ENCODE measurements at places on chromosomes 7 and 10.

DNA sequence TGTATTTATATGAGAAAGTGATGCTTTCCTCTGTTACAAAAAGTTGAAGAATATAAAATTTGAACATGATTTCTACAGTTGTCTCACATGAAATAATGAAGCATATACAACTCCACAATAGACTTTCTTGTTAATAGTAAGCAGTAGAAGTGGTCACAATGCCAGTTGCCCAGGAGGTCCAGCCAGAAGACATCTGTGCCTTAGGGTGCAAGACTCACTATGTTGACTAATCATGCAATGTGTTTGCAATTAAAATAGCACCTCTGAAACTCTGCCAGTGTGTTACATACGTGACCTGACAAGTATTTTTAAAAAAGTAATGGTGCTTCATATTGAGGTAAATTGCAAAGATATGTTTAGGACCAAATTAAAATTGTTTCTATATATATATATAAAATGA lies 547.2 kb downstream of the ETV1 start:
- DNase-seq, result no peak

DNA sequence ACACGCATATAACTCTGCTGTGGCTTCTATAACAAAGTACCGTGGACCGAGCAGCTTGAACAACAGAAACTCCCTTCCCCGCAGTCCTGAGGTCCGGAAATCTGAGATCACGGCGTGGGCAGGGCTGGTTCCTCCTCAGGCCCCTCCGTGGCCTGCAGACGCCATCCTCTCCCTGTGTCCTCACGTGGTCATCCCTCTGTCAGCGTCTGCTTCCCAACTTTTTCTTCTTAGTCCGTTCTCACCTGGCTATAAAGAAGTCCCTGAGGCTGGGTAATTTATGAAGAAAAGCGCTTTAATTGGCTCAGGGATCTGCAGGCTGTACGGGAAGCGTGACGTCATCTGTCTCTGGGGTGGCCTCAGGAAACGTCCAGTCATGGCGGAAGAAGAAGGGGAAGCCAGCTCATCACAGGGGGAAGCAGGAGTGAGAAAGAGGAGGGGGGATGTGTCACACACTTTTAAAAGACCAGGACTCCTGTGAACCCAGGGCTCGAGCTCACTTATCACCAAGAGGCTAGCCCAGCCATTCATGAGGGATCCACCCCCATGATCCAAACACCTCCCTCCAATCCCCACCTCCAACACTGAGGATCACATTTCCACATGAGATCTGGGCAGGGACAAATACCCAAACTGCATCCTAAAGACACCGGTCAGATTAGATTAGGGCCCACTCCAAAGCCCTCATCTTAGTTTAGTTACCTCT lies 91.2 kb upstream of the INSIG1 start:
- peak; percentile 9 for DNase-seq

- DNase-seq, result no peak
Observed at GRCh38 chr10:85400981-85401695, 965.5 kb downstream of the GRID1 start.

DNA sequence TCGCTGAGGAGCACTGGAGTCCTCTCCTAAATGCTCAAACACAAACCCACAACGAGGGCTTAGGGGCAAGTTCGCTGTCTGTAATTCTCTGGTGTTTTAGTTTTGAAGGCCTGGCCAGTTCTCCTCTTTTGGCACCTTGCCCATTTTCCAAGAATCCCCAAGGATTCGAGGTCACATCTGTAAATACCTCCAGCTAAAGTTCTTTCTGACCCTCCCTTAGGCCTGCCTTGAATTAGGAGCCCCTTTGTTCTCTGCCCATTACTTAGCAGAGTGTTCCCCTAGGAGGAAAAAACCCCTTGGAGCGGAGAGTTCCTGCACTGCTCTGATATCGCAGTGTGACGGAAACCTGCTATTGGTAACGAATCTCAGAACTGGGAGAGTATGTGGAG lies 743 bp upstream of the PYROXD2 start:
- DNase-seq, result no peak

DNA sequence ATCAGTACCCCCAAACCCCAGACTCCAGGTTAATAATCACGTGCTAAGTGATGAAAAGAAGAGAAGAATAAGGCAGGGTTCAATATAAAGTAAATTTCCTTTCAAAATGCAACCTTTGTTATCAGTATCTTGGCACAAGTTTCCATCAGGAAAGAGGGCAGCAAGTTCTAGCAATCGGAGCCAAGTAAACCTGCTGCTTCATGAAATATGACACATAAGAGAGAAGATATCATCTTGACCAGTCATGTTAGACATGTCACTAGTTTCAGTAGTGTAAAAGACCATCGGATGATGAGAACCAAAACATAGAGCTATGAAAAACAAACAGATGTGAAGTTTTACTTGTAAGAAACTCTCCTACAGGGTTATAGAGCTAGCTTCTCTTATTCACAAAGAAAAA lies 44.0 kb downstream of the AASS start:
- no peak for DNase-seq

GRCh38 chr10:59387951-59388670 lies 25.8 kb upstream of the FAM13C start:
- no peak for DNase-seq

DNA sequence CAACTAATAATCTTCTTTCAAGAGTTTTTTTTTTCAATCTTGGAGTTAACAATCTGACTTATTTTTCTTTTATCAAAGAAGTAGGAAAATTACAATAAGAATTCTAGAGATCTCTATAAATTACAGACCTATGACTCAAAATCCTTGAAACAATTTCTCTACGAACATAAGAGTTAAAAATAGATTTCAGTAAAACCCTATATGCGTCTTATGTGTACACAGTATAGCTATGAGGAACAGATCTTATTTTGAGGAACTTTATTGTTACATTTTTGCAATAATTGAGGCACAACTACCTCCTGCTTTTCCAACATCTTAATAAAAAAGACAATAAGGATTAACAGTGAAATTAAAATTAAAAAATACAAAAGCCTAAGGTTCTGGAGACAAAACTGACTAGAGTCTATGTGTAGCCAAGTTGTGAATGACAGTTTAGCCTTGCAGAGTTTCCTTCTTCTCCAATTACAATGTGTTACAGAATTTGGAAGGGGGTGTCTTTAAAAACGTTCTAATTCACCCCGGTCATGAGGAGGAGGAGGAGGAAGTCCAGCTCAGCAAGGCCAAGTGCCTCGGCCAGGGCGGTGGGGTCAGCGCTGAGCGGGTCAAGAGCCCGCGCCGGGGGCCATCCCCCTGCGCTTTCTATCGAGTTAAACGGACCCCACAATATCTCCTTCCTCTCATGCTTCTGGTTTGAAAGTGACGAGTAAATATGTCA lies 40.5 kb downstream of the AMZ1 start:
- DNase-seq, result no peak

DNA sequence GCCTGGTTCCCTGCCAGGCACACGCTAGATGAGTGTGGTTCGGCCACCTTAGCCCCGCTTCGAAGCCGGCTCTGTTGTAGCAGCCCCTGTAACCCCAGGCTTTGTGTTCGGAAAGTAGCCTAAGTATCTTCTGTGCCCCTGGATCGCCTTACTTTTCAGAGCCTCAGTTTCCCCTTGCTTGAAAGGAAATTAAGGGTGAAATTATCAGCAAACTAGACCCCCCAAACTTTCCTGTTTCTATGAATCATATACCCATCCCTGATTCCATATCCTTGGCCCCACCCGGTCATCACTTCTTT lies 312 bp downstream of the PDCD11 start:
- DNase-seq, result no peak

- no peak for DNase-seq
Observed at GRCh38 chr7:73345951-73346350, 18.0 kb downstream of the FKBP6 start.

DNA sequence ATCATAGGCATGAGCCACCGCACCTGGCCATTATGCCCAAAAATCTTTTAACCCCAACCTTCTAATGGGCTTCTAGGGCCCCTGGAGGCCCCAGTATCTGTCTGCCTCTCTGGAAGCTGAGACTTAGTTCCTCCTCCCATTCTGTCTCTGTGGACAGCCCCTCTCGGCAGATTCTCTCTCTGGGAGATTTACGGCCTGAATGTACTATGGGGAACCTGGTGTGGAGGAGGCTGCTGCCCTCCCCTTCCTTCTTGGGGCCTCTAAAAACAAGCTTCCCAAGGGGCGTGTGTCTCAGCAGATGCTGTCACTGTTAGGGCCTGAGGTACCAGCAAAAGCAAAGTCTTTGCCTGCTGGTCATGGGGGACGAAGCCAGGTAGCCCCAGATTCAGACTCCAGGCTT lies 35.8 kb upstream of the PRKAR1B start:
- no peak for DNase-seq

DNA sequence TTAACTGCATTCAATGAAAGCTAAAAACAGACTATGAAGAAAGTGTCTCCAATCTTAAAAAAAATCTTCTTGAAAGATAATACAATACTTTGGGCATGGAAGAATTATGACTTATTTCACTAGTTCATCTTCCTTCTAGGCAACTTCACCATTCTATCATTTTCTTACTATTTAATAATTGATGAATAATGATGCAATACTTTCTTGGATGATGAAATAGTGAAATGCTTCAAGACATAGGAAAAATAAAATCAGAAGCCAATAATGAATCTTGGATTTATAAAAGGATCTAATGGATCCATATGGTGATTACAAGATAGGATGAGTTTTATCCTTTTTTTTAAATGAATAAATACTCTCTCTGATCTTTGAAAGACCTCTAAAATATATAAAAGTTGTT lies 4.4 kb downstream of the DMBT1 start:
- no peak for DNase-seq

GRCh38 chr7:17009007-17009719 lies 127.4 kb upstream of the AGR3 start:
- DNase-seq, result no peak

GRCh38 chr7:108589199-108589598 lies 19.5 kb downstream of the DNAJB9 start:
- no peak for DNase-seq

GRCh38 chr10:106712988-106713387 lies 451.5 kb downstream of the SORCS1 start:
- no peak for DNase-seq

GRCh38 chr7:40965774-40966173 lies 737.1 kb downstream of the INHBA start:
- DNase-seq, result no peak

DNA sequence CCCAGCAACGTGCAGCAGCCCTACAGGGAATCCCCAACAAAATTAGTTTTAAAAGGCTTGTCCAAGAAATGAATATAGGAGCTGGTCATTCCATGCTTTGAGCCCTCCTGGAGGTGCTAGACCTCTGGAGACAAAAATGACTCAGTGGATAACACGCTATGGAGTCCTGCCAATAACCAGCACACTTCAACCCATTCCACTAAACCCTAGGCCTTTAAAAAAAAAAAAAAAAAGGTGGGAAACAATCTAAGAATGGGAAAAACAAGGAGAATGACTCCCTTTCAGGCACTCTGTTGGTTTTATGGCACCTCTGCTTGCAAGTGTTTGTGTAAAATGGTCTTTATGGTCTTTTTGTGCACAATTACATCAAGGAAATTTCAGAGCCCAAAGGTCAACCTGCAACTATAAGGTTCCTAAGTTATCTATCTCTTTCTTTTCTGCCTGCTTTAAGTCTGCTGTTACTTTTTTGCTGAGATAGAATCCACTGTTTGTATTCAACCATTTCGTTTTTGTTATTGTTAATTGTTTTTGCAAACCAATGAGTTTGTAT lies 21.3 kb downstream of the AVL9 start:
- no peak for DNase-seq

DNA sequence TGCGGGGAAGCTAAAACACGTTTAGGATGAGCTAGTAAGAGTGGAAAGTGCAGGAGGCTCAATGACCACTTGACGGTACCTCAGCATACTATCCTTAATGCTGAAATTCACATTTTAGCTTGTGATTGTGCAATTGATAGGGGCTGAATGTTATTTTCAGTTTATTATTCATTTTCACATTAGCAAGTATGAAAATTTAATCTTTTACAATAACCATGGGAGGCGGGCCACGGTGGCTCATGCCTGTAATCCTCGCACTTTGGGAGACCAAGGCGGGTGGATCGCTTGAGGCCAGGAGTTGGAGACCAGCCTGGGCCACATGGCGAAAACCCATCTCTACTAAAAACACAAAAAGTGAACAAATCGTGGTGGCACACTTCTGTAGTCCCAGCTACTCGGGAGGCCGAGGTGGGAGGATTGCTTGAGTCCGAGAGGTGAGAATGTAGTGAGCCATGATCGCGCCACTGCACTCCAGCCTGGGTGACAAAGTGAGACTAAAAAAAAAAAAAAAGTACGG lies 22.0 kb upstream of the ANLN start:
- no peak for DNase-seq

- no peak for DNase-seq
Observed at GRCh38 chr7:101363196-101363733, 590 bp downstream of the COL26A1 start.

DNA sequence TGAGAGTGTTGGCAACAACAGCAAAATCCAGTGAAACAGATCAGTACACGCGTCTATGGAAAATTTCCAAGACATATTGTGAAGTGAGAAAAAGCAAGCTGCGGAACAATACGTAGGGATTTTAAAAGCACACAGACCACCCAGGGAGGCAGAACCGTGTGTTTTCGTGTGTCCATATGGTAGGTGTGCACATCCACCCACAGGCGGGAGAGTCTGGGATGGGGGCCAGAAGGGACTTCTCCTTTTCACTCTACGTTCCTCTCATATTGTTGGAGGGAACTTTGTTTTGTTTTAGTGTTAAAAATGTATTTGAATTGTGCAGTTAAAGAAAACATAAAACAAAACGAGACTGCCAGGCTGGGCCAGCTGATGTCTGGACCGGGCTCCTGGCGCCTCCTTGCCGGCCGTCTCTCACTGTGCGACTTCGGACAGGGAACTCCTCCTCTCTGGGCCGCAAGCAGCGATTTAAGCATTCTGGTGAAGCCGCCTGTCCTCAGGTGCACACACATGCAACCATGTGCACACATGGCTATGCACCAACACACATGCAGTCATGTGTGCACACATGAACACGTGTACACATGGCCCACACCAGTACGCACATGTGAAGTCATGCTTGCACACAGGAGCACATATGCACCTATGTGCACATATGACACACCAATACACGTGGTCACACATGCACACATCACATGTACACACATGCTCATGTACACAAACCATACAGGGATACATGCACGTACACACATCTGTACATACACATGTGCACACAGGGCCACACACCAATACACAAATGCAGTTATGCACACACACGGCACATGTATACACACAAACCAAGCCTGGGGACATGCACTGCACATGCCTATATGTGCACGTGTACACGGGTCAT lies 141.1 kb downstream of the ELFN1 start:
- DNase-seq, result no peak

DNA sequence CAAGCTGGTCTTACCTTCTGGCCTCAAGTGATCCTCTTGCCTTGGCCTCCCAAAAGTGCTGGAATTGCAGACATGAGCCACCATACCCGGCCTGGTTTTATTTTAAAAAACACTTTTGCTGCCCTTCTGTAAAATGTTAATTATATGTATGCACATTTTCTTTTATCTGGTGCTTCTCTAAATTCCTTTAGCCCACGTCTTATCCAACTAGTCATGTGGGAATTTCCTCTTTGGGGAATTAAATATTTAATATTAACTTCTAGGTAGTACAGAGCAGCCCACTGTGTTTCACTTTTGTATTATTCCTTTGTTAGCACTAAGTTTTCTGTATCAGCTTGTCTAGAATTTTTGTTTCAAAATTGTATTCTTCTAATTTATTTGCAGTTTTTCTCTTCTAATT lies 181.7 kb upstream of the KAT6B start:
- DNase-seq, result no peak
